Natural killer cell treated with Interleukin-12 subunit alpha and Interleukin-12 subunit beta and Interleukin-15 and Interleukin-18, amount 100 ng/mL, for 72 hours (primary cell): ENCODE measurements at places on chromosomes 6 and 20.
A peak's percentile ranks its signal among the peaks of the same experiment; 100 is the strongest.

GRCh38 chr20:1333462-1334369, 4.8 kb upstream of the SDCBP2 start:
- no peak for DNase-seq

- no peak for DNase-seq
Observed at GRCh38 chr20:44070139-44070900, 116.7 kb downstream of the JPH2 start.

GRCh38 chr6:71651636-71652035, 234.7 kb upstream of the RIMS1 start:
- DNase-seq, result no peak

DNA sequence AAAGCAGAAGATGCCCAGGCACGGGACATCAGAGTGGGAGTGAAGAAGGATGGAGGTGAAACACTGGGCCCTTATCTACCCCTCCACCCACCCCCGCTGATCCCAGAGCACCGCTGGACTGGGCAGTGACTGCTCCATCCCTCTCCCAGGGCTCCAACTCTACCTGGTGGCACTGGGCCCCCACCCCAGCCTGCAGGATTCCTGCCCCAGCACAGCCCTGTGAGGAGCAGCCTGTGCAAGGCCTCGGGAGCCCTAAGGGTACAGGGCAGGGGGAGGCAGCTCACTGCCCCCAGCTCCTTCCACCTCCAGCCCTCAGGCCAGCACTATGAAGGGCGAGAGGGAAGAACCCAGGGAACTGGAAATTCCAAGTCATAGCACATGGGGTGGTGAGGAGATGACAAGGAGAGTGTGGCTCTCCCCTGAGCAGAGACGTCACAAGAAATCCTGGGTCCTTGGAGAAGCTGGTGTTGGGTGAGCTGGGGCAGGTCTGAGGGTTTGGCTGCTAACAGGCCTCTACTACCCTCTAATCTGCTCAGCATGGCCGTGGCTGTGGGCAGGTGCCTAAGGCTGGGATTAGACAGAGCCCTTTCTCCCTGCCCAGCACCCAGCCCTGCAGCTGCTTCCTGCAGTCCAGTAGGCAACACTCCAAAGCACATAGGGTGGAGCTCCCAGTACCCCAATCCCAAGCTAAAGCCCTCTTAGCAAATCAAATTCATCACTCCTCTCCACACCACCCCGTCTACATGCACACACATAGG, 3.5 kb downstream of the CST3 start:
- DNase-seq, result no peak

DNA sequence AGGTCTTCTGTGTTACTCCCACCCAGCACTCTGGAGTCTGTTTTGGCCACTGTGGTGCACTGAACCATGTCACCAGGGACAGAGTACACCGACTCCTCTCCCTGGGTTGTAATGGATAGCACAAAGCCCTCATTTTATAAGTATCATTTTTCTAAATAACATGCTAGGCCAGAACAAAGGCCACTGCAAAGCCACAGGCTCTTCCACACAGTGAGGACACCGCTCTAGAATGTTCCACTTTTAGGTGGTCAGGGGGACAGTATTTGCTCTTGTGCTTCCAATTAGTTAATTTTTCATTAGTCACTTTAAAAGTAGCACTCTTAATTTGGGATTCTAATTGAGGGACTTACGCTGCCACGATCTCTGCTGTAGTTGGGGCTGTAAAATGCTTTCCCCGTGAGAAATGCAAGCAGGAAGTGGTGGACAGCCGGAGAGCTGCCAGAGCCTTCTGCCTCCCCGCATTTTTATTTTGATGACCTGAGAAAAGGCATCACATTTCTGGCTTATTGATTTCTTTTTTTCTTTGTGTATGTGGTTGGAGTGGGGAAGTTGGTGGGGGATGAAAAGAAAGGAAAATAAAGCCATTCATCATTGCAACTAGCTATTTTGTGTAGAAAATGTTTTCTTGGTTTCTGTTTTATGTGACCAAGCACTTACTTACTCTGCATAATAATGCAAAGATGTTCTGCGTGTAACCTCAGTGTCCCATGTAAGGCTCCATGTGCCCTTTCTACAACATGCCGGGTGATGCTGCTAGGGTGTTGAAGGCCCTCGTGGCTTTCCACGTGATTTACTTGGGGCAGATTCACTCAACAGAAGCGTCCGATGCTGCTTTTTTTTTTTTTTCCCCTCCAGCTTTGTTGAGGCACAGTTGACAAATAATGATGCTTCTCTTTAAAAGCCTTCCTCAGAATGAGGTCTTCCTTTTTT, 195.9 kb downstream of the SASH1 start:
- no peak for DNase-seq

DNA sequence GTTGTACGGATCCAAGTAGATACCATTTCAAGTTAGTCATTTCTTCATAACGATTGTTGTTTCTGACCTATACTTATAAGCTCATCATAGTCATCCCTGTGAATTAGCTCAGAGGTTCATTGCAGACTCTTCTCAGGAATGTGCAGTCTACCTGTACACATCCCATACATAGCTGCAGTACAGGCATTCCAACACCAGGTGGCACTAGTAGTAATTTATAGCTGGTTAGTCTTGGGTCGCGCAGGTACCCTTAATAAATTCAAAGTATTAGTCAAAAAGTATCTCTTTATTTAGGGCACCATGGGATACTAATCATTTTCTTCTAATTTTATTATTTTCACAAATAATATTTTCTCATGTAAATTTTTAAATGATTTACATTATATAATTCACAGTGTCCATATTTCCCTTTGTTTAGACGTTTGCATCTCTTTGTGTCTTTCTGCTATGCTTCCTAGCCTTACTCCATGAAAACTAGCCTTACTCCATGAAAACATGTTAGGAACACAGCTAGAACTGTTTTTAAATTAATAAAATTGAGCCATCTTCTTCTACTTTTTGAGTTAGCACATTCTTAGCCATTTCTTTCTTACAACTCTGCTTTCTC, 128.6 kb upstream of the FAM83B start:
- DNase-seq, result no peak

- no peak for DNase-seq
Observed at GRCh38 chr6:80145921-80146320, 39.5 kb downstream of the BCKDHB start.

- DNase-seq, result peak; percentile 48
Observed at GRCh38 chr20:57215826-57216471, 50.5 kb downstream of the BMP7 start.

DNA sequence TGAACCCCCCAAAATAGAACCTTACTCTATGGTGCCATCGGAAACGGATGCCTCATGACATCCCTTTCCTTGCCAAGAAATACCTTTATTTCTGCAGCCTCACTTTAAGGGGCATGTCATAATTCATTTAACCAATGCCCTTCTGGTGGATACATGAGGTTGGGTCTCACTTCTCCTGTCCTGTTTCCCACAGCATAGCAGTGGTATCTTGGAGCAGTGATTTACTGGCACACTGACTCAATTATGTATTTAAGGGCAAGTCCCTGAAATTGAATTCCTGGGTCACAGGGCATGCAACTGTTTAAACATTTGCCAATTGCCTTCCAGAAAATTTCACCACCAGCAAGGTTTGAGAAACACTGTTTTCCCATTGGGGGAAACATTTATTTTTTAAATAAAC, 639 bp upstream of the LBP start:
- DNase-seq, result peak; percentile 16

GRCh38 chr20:8246153-8246552, 114.1 kb downstream of the PLCB1 start:
- DNase-seq, result no peak

DNA sequence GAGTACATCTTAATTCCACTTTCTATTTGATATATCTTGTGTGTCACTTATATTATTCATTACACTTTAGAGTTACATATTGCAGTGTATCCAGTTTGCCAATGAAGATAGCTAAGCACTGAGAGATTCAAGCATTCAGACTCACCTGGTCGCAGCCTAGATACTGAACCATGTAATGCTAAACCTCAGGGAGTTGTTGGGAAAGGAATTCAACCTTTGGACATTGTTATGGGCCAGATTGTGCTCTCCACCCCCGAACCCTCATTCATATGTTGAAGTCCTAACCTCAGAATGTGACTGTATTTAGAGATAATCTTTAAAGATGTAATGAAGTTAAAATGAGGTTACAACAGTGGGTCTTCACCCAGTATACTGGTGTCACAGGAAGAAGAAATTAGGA, 13.8 kb upstream of the KIF16B start:
- DNase-seq, result no peak

GRCh38 chr20:33296206-33296605, 13.2 kb downstream of the BPIFB1 start:
- DNase-seq, result no peak

DNA sequence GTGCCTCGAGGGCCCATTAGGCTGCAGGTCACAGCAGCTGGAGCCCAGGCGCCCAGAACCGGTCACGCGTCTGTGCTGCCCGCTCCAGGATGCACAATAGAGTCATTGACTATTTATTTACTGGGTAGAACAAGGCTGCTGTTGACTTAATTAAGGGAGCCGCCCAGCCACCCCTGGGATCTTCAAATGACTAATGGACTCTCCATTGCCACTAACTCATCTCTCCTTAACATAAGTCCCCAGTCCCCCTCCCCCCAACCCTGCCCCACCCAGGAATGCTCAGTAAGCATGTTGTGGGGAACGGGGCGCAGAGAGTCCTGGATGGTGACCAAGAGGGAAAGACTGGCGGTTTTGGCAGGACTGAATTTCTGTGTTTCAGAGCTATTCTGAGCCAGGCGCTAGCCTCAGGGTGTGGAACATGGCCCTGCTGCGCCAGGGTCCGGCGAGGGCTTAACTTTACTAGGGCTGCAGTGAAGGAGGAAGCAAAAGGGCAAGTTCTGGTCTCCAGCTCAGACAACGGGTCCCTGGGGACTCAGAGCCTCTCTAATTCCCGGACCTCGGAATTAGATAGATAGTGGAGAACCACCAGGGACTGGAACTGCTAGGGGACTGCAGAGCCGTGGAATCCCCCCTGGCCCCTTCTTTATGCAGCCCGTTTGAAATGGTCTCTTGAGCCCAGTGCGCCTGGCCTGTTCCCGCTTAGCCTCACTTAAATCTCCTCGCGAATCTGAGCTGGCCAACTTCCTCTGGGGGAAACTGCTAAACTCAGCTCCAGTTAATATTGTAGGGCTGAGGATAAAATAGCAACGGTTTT, 1.5 kb upstream of the GRIK2 start:
- no peak for DNase-seq

- DNase-seq, result no peak
Observed at GRCh38 chr6:70396796-70397729, 16.2 kb upstream of the FAM135A start.

- no peak for DNase-seq
Observed at GRCh38 chr20:63360850-63361518, at the start of gene CHRNA4. CHRNA4 (minus strand) TSS chr20:63361349; CDS start chr20:63361165, 184 bp downstream.

DNA sequence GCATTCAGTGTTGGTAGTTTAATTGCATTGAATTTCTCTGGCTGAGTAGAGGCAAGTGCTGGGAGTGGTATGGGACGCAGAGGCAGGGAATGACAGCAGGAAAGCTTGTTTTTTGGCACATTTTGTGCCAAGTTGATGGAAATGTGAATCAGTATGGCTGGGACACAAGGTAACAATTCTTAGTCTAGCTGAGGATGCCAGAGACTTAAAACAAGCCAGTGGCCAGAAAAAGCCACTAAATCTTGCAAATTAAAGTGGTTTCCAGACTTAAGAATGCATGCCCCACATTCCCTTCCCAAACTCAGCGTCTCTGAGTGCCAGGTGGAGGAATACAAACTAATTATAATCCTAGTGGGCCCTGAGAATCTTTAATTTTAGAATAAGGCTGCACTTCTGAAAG, 35.9 kb downstream of the PPARD start:
- no peak for DNase-seq

DNA sequence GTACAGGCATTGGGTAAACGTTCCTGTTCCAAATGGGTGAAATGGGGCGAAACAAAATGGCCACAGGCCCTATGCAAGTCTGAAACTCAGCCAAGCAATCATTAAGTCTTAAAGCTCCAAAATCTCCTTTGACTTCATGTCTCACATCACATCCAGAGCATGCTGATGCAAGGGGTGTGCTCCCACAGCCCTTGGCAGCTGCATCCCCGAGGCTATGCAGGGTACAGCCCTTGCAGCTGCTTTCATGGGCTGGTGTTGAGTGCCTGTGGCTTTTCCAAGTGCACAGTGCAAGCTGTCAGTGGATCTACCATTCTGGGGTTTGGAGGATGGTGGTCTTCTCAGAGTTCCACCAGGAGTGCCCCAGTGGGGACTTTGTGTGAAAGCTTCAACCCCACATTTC, 270.0 kb upstream of the CDYL start:
- no peak for DNase-seq

- no peak for DNase-seq
Observed at GRCh38 chr6:157469378-157469777, 88.4 kb downstream of the ZDHHC14 start.

- DNase-seq, result no peak
Observed at GRCh38 chr6:134437376-134437775, 119.5 kb upstream of the SGK1 start.

GRCh38 chr20:16575390-16576140, 2.3 kb upstream of the KIF16B start:
- no peak for DNase-seq

- no peak for DNase-seq
Observed at GRCh38 chr6:17921454-17921853, 66.0 kb downstream of the KIF13A start.

- DNase-seq, result no peak
Observed at GRCh38 chr6:7431674-7432390, 42.2 kb downstream of the RIOK1 start.

DNA sequence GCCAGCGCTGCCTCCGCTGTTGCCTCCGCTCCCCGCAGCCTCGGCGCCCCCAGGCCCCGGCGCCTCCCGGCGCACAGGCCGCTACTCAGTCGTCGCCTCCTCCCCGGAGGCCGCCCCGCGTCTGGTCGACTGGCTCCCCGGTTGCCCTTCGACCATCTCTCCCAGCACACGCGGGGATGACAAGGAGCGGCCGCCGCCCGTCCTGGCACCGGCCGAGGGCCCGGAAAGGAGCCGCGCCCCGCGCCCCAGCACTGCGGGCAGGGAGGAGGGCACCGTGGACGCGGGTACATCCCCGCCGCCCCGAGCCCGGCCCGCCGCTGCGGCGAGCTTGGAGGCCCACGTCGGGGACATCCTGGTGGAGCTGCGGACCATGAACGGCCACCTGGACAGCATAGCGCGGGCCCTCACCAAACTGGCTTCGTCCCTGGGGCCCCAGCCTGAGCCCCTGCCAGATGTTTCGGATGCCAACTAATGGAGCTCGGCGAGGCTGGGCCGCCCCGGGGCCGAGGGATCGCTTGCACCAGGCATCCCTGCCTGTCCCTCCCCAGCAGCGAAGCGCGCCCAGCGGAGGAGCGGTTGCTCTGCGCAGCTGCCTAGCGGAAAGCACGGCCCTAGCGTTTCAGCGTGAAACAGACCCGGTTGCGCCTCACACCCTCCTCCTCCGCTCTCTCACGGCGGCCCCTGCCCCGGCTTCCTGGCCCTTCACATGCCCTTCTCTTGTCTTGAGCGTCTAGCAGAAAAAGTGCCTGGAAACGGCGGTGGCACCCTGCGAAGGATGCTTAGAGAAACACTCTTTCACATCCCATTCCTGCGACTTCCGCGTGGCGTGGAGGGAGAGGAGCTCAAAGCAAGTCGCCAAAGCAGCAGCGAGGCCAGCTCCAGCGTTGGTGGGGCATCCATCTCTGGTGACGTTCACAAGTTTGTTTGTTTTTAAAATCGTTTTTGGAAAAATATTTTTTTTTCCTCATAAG, 285.8 kb upstream of the SUPT3H start:
- DNase-seq, result no peak
